ENCODE measurements at places on chromosomes 11 and 22.

DNA sequence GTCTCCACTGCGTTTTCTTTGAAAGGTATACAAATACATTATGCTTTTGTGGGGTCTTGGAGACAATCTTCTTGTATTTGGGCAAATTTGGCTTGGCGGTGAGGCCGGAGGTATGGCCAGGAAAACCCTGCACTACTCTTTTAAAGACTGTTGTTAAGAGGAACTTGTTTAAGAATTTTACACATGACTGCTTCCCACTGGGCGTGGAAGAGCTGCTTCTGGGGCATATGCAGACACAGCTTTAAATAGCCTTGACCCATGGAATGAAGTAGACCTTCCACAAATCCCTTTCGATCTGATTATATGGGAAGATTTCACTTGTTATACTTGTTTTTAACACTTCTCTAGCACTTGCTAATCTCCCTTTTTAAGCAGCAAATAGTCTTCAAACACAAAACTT is 453.6 kb downstream of the MN1 start:
- no peak for DNase-seq

GRCh38 chr11:85822814-85823213 is 11.9 kb upstream of the SYTL2 start:
- no peak for DNase-seq

DNA sequence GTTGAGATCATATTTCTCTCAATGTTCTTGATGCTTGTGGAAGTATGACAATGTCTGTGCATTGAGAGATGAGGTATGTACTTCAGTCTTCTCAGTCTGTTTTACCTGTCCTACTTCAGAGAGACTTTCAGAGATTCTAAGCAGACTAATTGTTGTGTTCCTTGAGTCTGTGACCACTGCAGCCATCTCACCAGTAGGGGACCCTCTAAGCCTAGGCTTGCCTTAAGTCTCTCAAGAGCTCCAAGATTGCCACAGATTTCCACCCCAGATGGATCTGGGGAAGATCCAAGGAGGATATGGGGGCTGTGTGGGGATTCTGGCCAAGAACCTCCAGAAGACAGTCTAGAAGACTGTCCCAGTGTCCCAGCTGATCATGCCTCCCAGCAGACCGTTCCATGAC is 179.9 kb upstream of the PLET1 start:
- no peak for DNase-seq

DNA sequence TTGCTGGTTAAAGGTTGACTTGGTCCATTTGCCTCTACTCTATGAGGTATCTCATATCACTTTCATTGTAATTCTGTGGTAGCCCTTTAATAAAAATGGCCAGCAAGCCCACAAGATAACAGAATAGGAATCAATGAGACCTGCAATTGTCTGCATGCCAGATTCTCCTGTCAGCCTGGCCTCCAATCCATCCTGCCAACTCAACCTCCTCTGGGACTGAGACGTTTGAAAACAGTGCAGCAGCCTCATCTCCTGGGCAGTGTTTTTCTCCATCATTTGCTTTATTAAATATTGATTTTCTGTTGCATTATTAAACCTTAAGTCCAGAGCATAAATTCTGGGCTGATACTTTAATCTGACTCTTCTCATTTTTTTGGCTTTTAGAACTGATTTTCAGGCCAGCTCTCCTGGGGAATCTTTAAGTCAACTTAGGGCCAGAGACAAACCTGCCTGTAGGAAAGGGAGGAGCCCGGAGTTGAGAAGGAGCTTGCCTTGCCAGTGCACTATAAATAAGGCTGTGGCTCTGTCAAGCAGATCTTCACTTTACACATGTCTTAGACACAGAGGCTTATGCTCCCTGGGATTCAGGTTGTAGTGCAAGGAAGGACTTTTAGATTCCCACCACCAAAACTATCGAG is 798.0 kb downstream of the NTM start:
- DNase-seq, result no peak

- no peak for DNase-seq
These were observed 152.0 kb downstream of the TBC1D22A start for GRCh38 chr22:46914481-46914880.

- DNase-seq, result no peak
These were observed 85.1 kb upstream of the BLID start for GRCh38 chr11:122201106-122201505.

GRCh38 chr11:90704510-90704909 is 481.7 kb upstream of the CHORDC1 start:
- no peak for DNase-seq

- DNase-seq, result no peak
These were observed 58.1 kb upstream of the BARX2 start for GRCh38 chr11:129317571-129317970.

DNA sequence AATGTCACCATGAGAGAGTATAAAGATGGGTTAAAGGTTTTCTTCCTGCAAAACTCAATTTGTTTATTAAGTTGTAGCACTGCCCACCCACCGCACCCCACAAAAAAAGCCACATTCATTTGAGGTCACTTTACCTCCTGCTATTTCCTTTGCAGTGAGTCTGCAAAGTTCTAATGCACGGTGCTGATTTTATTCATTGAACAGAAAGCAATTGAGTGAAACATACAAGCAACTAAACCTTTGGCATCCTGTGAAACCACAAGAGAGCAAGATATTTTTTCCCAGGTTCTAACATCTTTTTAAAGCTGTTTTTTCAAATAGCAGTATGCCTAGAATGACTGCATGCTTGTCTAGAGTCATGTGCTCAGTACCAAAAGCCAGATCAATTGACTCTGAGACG is 39.0 kb downstream of the RRAS2 start:
- no peak for DNase-seq

DNA sequence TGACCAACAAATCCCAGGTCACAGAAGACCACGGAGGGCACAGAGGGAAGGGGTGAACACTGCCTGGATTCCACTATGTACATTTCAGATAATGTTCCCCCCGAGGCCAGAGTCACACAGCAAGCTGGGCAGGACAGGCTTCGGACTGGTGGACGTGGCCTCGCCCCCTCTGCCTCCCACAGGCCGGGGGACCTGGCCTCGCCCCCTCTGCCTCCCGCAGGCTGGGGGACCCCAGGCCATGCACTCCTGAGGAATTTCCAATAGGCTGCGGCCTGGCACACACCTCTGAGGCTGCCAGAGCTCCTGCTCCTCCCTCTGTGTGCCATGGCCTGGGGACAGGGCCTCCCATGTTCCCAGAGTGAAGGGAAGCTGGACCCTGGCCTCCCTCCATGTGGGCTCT is 1352.8 kb downstream of the BRD1 start:
- no peak for DNase-seq

DNA sequence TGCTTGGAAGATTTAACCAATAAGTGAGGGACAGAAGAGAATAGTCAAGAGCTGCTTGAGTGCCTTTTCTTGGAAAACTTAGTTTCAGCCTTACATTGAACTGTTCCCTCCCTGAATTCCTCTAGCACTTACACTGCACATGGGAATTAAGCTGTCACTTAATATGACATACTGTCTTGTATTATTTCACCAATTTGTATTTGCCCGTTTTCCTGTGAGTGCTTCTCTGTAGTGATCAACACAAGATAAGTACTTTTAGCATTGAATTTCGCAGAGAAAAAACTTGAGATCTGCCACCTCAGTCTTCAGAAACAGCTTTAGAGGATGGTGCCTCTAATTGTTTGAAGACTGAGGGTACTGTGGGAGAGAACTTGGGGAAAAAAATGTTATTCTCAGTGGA is 3.7 kb downstream of the SPCS2 start:
- no peak for DNase-seq

DNA sequence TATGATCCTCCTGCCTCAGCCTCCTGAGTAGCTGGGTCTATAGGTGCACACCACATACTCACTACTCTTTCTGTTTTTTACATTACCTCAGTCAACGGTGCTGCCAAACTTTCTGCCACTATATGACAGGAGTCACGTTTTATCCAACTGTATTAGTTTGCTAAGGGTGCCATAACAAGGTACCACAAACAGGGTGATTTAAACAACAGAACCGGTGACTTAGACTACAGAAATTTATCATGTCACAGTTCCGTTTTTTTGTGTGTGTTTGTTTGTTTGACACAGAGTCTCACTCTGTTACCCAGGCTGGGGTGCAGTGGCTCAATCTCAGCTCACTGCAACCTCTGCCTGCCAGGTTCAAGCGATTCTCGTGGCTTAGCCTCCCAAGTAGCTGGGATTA is 6.3 kb upstream of the SWAP70 start:
- no peak for DNase-seq

- DNase-seq, result no peak
These were observed 22.3 kb downstream of the SMCO4 start for GRCh38 chr11:93520726-93521509.

- DNase-seq, result peak; percentile 58
These were observed 414 bp upstream of the PNPLA3 start for GRCh38 chr22:43923191-43923590.

GRCh38 chr11:112516755-112517154 is 256.1 kb upstream of the PLET1 start:
- no peak for DNase-seq

DNA sequence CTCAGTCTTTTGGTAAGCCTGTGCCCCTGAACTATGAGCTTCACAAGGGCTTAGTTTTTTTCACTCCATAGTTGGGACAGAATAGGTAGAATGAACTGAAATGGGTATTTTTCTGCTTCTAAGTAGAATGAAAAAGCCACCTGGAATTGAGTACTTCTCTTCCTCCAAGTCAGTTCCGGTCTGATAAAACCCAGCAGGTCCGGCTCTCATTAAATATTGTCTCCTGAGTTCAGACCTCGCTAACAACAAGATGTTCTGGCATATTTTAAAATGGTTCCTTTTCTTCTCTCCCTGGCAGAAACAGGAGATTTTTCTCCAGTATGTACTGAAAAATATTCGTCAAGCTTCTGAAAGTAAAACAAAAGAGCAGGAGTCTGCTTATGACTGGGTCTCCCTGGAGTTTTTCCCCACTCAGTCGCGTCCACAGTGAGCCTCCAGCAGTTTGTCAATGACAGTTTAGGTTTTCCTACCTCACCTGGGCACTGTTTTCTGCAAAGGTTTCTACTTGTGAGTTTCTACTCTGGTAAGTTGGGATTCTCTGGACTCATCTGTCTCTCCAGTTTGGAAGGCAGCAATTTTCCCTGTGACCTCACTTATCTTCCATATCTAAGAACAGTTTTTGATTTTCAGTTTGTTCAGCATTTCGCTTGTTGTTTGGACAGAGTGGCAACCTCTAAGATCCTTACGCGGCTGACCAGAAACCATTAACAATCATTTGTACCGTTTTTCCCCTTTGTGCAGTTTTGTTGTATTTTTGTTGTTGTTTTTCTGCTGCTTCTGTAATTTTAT is 868.0 kb downstream of the METTL15 start:
- DNase-seq, result no peak

DNA sequence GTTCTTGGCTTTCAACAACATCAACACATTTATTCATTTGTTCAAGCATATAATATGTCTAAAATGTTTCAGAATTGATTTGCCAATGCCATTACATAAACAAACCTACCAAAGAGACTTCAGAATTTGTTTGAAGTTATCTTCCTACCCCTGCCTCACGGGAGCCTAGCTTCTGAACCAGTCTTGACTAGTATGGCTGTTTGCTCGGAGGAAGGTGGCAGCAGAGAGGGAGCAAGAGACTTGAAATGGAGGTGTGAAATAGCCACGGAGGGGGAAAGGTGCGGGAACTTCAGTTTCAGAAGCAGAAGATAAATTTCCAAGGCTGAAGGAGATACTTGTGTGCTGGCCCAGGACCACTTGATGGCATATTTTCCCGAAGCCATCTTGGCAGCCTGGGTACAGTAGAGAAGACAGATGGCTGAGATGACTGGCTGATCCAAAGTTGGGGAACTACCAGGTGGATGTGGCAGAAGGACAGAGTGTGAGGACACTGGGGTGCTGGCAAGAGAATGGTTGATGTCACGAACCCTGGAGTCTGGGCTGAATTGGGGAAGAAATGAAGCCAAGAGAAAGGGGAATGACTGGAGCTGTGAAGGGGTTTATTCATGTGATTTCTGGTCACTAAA is 14.0 kb upstream of the MTCH2 start:
- DNase-seq, result no peak
